ENCODE measurements at places on chromosomes 2 and 18.

- no peak for DNase-seq
Measured at GRCh38 chr2:237222601-237223041, 136.9 kb downstream of the COPS8 start.

DNA sequence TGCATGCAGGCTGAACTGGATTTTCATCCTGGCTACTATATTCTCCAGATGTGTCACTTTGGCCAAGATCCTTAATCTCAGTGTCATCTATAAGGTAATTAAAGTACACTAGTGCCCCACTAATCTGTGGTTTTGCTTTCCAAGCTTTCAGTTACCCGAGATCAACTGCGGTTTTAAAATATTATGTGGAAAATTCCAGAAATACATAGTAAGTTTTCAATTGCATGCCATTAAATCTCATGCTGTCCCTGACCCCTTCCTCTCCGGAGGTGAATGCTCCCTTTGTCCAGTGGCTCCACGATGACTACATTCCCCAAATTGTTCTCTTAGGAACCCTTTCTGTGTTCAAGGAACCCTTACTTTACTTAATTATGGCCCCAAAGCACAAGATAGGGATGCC, 5.3 kb upstream of the TYMS start:
- DNase-seq: no peak

GRCh38 chr2:118086024-118086633, 2.1 kb upstream of the INSIG2 start:
- DNase-seq: no peak

DNA sequence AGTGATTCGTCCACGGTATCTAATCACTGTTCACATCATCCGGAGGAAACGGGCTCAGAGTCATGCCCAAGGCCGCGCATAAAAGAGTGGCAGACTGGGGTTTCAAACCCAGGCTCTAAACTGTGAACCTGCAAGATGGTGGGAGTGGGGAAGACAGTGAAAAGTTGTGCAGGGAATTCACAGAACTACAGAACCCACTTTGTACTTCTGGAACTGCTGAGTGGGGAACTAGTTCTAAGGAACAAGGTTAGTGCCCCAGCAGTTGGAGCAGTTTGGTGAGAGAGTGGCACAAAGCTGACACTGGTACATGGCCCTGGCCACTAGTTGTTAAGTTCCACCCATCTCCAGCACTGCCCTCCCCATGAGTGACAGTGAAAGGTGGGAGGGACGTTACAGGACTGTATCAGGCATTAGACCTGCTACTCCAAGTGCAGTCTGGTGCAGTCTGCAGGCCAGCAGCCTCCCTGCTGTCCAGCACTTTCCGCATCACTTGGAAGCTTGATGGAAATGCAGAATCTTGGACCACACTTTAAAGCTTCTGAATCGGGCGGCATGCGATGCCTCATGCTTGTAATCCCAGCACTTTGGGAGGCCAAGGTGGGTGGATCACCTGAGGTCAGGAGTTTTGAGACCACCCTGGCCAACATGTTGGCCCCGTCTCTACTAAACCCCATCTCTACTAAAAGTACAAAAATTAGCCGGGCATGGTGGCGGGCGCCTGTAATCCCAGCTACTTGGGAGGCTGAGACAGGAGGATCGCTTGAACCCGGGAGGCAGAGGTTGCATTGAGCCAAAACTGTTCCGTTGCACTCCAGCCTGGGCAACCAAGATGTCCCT, 47.3 kb downstream of the C2orf42 start:
- DNase-seq: no peak

- no peak for DNase-seq
Measured at GRCh38 chr18:23884681-23885375, 129.7 kb upstream of the TTC39C start.

DNA sequence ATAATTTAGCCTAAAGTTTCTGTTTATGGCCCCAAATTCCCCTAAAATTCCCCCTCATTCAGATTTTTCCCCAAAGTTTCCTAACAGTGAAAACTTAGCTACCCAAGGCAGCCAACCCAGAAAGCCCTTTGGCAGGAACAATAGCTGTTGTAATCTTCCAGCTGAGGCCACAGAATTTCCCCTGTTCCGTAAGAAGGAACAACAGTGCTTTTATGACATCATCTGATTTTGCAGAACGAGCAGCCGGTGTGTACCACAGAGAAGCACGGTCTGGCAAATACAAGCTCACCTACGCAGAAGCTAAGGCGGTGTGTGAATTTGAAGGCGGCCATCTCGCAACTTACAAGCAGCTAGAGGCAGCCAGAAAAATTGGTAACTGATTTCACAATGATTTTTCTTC, 6.3 kb downstream of the TNFAIP6 start:
- peak; percentile 81 for DNase-seq

GRCh38 chr2:203195331-203196036, 43.3 kb upstream of the CYP20A1 start:
- DNase-seq: no peak

DNA sequence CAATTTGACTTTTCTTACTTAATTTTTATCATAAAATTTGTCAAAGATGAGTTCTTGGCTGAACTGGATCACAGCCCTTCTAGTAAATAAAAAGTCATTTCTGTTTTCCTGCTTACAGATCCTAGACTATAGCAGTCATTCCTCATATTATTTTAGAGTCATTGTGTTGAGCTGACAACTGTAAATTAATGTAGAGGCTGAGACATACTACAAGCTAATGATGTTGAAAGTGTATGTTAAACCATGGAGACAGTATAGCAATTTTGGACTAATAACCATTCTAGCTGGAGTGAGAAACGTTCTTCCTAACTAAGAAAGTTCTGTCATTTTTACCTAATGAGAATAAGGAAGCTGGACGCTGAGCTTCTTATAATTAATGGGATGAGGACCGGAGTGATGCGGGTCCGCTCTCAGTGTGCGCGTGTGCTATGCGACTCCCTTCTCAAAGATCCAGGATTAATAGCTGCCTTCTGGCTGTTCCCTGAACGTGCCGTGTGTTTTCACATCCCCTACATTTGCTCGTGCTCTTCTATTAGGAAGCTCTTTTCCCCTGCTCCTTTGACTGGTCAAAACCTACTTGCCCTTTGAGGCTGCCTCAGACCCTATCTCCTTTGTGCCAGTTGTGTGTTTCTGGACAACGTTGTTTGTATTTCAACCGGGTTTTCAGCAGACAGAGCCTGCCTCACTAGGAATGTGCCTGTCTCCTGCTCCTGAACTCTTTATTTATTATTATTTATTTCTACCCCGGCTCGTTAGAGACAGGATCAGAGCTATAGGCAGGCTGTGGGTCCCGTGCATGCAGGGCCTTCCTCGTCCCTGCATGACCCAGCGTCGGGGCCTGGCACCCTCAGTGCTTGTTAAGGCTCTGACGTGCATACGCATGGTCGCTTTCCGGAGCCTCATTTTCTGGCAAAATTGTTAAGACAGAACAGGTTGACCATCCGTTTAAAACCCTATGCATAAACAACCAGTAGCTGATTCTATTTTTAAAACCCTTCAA, 182.6 kb downstream of the DCDC2C start:
- no peak for DNase-seq

- no peak for DNase-seq
Measured at GRCh38 chr18:79540161-79540903, 139.3 kb upstream of the CTDP1 start.

DNA sequence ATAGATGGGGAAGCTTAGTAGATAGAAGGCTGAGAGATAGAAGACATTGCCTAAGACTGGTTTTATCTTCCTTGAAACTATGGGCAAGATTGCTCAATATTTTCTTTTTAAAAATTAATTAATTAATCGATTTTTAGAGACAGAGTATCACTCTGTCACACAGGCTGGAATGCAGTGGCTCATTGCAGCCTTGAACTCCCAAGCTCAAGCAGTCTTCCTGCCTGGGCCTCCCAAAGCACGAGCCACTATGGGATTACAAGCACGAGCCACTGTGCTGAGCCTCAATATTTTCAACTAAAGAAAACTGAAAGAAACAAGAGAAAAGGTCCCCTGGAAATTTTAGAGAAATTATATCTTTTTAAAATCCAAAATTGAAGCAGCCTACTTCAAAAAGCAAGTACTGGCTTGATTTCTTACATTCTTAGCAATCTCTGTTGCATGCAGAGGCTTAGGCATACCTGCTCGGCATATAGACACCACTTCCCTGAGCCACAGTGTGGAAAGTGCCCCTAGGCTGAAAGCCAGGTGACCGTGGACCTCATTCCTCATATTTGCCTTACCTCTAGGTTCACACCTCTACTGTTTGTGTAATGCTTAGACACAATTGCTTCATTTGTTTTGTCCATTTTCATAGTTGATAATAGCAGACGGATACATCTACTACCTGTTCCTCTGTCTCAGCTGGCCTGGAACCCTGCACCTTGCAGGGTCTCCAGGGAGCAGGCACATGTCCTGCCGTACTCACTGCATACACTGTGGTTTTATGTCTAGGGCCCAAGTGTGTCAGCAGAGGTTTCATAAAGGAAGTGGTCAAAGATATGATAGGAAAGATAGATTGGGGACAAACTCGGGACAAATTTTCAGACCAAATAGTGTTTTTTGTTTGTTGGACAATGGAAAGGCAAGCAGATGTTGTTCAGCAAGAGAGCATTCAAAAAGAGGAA, 166.5 kb upstream of the ALPP start:
- DNase-seq: no peak

DNA sequence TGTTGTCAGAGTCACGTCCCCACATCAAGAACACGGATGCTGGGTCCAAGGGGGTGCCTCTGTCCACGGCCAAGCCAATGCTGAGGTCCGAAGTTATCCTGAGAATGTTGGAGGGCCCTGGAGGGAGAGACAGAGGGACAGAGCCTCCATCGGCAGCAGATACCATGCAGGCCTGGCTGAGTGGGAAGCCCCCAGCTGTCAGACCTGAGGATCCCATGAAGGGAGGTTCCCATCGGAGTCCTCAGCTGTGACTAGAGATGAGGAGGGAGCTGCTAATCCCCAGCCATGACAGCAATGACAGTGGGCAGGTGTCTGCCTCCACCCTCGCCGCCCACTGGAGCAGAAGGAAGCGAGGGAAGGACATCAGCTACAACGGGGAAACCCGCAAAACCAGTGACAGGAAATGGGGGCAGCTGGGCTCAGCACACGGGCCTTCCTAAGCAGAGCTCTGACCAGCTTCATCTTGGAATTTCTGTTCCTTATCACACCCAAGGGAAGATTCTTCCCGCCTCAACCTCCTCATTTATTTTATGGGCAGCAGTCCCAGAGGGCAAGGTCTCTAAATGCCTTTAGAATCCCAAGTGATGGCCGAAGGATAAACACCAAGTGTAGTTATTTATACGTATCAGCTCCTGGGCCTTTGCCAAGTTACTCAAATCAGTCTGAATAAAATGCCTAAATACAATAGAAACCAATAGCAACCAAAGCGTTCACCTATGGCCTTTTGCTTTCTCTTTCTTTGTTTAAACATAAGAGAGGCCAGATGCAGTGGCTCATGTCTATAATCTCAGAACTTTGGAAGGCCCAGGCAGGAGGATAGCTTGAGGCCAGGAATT, 32.2 kb downstream of the FAM178B start:
- DNase-seq: peak; percentile 46

DNA sequence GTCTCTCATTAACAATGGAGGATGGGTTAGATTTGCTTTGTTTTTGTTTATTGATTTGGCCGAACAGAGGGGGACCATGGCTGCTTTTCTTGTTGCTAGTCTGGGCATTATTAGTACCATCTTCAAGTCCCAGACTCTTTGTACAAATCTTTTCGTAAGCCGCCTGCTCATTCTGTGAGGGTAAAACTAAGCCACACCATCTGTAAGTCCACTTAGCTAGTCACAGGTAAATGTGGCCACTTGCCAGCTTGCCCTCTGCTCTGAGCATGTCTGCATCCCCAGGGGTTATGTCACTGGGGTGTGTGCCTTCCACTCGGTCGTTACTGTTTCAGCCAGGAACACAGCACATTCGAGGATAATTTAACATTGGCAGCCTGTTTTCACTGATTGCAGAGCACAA, 85.6 kb downstream of the SMIM21 start:
- no peak for DNase-seq

GRCh38 chr18:6627645-6628044, 101.9 kb upstream of the ARHGAP28 start:
- DNase-seq: no peak

DNA sequence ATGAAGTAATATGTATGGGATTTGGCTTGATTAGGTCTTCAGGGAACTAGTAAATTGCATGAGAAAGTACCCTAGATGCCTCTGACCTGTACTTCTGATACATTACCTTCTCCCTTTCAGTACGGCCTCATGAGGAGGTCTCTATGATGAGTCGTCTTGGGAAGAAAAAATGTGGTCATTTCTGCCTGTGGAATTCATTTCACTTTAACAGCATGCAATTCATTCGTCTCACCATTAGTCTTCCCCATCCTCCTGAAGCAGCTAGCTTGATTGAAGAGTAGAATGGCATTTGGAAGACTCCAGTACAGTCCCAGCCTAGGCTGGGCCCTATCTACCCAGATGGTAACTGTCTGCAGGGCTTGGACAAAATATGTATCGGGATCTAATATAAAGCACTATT, 52.2 kb downstream of the TMX3 start:
- DNase-seq: no peak

DNA sequence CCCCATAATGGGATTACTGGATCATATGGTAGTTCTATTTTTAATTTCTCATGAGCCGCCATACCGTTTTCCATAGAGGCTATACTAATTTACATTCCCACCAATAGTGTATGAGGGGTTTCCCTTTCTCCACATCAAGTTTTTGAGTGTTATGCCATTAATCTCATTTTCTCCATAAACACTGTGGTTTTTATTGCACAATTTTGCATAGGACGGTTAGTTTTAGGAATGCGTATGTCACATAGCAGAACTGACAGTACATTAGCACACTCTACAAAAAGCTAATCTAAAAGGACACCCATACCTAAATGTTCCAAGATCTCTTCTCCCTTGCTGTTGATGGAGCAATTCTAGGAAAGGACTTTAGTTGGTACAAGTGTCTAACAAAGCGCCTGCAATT, 32.5 kb downstream of the DARS1 start:
- no peak for DNase-seq

DNA sequence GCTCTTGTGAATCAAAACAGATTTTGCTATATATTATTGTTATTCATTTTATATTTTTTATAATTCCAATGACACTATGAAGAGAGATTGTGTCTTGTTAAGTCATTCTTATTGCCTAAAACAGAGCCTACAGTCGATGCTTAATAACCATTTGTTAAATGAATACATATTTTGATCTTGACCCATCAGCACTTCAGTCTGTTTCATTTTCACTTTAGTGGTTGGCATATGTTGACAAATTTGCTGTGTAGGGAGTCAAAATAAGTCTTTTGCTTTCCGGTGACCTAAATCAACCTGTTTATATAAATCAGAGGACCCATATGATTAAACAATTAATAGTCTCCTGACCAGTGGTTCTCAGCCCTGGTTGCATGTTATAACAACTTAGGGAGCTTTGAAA, 97.1 kb downstream of the TXNL1 start:
- DNase-seq: no peak

DNA sequence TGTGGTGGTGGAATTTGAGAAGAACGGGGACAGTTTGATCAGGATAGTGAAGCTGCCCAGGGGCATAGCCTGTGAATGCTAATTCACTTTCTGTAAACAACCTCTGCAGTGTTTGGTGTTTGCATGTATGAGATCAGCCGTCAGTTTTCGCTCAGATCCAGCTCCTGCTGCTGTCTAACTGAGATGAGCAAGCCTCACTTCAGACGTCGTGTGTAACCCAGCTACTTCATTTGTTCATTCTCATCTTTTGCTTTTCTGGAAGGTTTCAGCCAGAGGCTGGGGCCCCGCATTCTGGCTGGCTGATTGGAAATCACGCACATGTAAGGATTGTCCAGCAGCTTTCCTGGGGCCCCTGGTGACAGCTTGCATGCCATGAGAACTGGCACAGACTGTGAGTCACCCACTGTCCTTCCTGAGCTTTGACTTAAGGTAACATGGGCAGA, 48.9 kb downstream of the LDLRAD4 start:
- no peak for DNase-seq

- DNase-seq: no peak
Measured at GRCh38 chr2:106020821-106021661, 173.1 kb downstream of the UXS1 start.
